SW 1271 (cell line): ENCODE measurements at places on chromosomes 2 and 18.

DNA sequence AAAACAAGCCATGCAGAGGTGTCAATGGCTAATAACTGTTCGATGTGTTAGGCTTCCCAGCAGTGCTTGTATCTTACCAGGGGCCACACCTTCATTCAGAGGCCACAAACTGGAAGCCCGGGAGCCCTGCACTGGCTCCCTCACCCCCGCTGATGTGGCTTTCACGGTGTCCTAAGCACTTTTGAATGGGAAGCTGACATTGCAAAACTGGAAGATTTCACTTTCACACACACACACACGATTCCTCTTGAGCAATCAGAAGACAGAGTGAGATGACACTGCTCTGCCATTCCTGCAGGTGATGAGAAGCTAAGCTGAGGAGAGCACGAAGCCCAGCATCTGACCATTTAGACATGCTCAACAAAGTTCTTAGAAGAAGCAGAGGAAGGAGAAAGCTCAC lies 8.6 kb upstream of the ZNF407 start:
- no peak for DNase-seq

- DNase-seq, result no peak
Measured at GRCh38 chr2:99156891-99157290, 2.1 kb downstream of the LIPT1 start.

DNA sequence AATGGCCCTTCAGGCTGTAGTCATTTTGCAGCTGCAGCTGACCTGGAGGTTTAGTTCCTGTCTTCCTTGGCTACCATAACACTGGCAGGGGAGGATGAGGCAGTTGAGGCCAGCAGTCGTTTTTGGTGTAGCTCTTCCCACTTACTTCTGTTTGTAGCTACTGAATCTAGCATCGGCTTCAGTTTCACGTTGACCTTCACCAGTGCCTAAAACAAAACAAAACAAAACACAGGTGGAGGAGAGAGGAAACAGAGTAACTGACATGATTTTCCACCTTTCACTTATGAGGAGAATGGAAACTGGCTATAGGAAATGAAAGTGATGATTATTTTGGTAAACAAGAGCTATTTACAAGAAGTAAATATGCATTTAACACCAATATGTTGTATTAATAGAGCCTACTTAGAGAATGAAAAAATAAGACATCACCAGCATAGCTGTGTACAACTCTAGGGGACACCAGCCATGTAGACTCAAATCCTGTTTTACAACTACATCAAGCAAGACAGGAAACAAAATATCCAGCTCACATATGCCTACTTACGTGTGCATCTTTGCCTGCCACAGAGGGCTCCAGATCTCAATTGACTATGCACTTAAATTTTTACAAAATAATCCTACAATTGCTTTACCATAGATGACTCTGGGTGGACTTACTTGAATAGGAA lies 236.9 kb downstream of the AGPS start:
- DNase-seq, result no peak

DNA sequence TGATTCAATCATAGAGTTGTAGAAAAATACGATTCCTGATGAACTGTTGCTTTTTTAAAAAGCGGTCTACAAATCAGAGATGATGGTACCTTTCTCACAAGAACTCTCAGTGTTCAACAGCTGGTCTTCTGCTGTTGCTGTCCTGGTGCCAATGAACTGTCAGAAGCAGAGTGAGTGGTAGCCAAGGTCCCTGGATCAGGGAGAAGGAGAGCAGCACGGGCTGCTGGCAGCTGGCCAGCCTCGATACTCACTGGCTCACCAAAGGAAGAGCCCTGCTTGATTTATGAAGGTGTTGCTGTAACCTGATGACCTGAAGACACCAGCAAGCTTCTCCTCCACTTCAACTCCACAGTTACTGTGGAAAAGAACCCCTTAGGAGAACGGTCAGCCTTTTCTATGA lies 300.8 kb upstream of the SOX11 start:
- DNase-seq, result no peak

DNA sequence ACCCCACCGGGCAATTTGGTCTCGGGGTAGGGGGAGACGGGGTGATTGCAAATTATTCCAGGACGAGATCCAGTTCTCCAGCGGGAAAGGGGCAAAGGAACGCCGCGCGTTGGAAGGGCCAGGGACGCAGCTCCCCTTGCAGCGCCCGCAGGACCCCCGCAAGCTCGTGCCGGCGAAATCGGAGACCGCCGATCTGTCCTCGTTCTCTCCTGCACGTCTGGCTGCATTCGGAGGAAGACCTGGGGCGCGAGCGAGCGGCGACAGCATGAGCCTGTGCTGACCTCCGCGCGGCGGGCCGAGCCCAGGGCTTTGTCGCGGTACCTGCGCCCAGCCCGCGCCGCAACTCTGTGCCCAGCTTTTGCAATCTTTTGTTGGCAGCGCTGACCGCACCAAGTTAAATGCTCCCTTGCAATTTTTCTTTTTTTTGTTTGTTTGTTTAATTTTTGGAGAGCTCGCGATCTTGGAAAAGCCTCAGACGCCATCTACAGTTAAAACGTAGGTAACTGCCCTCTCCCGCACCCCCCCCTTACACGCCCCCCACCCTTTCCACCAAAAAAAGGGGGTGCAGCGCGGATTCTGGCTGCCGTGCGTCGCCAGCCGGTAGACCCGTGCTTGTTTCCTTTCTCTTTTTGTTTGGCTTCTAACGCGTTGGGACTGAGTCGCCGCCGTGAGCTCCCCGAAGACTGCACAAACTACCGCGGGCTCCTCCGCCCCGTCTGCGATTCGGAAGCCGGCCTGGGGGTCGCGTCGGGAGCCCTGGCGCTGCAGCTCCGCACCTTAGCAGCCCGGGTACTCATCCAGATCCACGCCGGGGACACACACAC lies 667 bp downstream of the TRIB2 start:
- DNase-seq, result peak; percentile 48

- no peak for DNase-seq
Measured at GRCh38 chr2:163570391-163570790, 165.4 kb downstream of the FIGN start.

DNA sequence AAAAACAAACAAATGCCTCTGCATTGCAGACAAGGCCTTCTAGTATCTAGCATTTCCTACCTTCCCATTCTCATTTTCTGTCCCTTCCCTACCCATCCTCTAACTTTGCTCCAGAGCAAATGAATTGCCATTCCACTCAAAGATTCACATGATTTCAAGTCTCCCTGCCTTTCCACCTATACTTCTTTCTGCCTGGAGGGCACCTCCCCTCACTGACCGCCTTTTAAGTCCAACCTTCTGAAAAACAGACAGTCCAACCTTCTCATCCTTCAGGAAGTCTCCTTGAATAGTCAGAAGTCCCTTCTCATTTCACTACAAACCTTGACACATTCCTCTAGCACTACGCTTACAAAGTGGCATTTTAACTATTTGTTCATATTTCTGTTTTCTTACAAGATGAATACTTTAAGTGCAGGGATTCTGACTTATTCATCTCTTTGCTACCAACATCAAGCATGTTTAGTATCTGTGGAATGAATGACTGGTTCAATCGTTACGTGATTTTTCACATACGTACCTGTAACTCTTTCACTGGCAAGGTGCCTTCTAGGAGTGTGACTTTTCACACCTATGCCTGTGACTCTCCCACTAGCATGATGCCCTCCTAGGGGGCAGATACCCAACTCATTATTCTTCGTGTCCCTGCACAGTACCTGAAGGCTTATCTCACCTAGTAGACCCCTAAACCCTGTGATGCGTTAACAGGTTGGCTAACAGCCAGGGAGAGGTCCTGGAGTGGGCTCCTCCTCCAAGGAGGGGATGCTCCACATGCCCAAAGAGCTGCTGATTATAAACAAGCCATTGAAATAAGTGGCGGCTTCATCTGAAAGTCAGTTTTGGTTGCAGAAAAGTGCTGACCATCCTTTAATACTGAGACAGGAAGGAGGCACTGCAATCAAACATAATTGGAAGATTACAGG lies 356.2 kb downstream of the MYCN start:
- no peak for DNase-seq

DNA sequence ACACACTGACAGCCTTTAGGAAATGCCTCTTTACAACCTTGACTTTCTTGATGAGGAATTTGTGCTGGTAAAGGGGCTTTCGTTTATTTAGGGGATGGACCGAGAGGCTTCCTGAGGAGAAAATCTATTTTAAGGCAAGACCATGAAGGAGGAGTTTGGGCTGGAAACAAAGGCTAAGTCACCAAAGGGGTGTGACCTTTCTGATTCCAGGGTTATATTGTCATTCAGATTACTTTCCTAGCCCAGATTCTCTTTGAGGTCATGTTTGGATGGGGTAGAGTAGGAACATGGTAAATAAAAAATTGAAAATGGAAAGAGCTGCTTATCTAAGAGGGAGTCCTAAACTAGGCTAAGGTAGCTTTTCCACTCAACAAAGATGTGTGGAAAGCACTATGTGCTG lies 77.1 kb upstream of the UGP2 start:
- DNase-seq, result no peak

DNA sequence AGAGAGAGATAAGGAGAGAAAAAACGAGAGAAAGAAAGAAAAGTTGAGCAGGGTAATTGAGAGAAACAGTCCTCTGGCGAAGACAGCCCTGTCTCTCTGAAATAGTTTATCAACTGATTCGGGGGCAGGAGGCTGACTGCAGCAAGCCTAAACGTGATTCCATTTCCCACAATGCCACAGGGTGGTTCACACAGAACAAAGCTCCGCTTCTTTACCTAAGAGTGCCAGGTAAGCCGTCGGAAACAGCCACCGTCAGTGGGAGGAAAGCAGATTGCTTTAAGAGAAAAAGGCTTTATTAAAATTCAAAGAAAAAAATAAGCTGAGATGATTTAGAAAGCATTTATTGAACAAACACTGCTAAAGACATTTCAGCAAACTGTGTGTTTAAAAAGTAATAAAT lies 271.4 kb upstream of the POU3F3 start:
- DNase-seq, result no peak

DNA sequence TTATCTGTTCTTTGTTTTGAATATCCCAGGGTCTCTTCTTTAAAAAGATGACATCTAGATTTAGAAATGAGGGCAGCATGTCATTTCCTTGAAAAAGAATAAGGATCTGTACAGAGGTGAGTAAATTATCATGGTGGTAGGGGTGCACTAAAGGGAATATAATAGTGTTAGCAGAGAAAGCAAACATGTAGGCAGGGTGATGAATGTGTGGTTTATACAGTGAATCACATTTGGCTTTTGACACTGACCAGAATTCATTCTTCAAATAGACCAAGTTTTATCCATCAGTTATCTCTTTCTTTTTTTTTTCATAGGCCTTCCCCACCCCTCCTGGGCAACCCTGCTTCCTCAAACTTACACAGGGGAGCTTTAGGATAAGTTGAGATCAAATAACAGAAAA lies 184.5 kb upstream of the LRP1B start:
- no peak for DNase-seq

DNA sequence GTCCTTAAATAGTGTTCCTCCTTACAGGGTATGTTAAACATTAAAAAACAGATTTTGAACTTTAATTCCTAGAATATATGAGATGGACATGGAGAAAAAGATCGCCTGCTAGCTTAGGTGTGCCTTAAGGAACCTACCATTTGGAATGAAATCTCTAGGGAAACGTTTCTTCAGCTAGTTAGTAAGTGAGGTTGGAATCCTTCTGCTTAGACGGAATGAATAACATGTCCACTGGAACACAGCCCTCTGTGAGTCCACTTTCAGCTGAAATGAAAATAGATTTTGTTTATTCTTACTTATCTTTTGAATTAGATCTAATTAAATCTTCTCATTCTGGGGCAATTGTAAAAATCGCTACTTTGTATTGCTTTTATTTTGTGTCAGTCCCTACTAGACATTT lies 28.4 kb downstream of the NAB1 start:
- no peak for DNase-seq

GRCh38 chr2:42827647-42828486 lies 35.5 kb upstream of the HAAO start:
- DNase-seq, result peak; percentile 69

DNA sequence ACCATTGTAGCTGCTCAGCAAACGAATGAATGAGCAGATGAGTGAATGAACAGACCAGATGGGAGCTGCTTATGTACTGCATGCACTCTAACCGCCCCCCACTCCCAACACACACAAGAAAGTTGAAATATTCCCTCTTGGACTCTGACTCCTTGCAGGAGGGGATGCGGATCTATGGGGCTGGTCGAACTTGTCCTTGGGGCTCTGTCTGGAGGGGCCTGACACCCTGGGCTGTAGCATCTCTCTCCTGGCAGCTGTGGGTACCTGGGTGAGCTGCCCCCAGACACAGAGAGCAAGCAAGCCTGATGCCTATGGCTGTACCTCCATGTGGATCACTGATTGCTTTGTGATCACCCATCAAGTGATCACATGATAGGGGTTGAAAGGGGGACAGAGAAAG lies 192.4 kb upstream of the SMAD2 start:
- no peak for DNase-seq

GRCh38 chr2:149677416-149677815 lies 89.8 kb upstream of the MMADHC start:
- DNase-seq, result no peak

GRCh38 chr2:20450201-20450999 lies 3.5 kb downstream of the RHOB start:
- no peak for DNase-seq

DNA sequence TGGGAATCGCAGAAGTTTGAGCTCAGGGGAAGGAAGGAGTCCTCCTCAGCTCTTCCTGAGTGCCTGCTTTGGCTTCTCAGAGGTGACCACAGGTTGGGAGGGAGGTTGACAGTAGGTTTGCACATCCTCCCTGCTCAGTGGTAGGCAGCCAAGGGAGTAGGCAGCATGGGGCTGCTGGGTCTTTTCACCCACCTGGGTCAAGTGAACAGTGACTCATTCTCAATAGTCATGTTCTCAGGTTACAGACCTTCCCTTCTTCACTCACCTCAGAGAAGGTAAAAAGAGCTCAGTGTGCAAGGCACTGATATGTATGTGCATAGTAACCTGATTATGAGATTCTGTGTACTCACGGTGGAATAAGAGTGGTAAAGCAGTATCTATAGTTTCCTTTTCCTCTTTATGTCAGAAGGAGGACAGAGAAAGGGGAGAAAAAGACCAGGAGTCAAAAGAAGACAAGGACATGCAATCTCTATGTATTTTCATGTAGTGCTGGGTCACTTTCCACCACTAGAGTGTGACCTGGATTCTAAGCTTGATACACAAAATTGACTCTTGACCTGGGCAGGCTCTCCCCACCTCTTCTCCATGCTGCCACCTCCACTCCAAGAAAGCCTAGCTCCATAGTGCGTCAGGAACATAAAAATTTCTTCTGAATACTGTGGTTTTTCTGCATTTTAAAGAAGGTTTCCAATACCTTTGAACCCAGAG lies 36.5 kb upstream of the ASNSD1 start:
- no peak for DNase-seq

DNA sequence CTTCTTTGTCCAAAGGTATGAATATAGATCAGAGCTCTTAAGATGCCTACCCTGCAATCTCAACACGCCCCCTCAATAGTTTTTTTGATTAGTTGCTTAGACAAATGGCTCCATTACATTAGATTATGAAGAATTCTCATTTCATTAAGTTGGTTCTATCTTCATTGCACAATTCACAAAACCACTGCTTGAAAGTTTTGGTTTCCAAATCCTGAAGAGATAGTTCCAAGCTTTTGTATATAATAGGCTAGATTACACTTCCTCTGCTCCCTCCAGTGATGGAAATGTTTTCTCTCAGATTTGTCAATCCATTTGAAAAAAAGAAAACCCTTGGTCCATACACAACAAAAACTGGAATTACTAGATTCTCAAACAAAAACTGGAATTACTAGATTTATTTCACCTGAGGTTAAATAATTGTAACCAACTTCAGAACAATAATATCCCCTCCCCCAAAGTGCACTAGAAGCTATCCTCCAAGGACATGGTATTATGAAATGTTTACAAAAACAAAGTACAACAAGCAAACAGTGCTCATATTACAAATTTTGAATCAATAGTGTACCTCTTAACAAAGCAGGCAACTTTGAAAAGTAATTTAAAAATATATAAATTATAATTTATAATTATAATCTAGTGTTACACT lies 6.8 kb upstream of the TLK1 start:
- DNase-seq, result no peak
